ENCODE measurements at places on chromosomes 7 and 10.

GRCh38 chr7:65379318-65379717 is 5.7 kb downstream of the ZNF92 start:
- DNase-seq, result no peak

- no peak for DNase-seq
These were observed 75.3 kb downstream of the INPP5A start for GRCh38 chr10:132612571-132613504.

GRCh38 chr10:87659571-87660483 is at the start of gene PAPSS2:
PAPSS2 (plus strand) TSS chr10:87659878; CDS start chr10:87659982, 104 bp downstream.
- no peak for DNase-seq

- no peak for DNase-seq
These were observed 425.2 kb upstream of the VSTM2A start for GRCh38 chr7:54116956-54117355.

GRCh38 chr10:71068861-71069271 is 143.5 kb upstream of the UNC5B start:
- DNase-seq, result no peak

DNA sequence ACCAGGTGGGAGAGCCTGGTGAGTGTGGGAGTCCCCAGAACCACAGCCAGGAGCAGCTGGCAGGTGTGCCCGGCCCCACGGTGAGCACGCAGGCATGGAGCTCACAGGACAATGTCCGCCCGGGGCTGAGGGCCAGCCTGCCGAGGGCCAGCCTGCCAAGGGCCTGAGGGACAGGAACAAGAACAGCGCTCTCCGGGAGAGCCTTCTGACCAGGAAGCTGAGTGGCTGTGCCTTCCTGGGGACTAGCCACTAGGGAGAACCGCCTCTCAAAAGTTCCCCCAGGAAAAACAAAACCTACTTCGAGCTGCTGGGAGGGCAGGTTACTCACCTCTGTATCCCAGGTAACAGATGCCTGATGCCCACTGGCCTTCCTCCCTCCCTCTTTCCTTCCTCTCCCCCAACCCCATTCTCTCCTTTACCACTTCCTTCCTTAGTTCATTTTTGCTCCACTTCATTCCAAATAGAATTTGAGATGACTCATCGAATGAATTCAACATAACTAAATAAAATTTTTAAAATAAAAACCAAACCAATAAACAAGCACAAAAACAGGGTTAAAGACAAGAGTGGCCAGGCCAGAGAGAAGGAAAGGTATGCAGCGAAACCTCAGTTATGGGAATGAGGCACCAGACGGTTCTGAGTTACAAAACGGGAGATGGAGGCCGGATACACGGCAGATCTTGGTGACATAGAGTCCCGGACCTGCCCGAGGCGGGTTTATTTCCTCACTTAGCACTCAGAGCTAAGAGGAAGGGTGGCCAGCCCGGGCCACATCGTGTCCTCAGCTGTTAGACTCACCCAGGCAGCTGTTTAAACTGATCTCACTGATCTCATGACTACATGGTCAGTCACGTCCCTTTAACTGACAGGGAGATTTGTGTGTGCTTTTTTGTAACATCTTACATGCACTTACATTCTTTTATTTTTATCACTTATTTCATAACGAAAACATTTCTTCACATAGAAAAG is 128.5 kb downstream of the TNS3 start:
- no peak for DNase-seq

DNA sequence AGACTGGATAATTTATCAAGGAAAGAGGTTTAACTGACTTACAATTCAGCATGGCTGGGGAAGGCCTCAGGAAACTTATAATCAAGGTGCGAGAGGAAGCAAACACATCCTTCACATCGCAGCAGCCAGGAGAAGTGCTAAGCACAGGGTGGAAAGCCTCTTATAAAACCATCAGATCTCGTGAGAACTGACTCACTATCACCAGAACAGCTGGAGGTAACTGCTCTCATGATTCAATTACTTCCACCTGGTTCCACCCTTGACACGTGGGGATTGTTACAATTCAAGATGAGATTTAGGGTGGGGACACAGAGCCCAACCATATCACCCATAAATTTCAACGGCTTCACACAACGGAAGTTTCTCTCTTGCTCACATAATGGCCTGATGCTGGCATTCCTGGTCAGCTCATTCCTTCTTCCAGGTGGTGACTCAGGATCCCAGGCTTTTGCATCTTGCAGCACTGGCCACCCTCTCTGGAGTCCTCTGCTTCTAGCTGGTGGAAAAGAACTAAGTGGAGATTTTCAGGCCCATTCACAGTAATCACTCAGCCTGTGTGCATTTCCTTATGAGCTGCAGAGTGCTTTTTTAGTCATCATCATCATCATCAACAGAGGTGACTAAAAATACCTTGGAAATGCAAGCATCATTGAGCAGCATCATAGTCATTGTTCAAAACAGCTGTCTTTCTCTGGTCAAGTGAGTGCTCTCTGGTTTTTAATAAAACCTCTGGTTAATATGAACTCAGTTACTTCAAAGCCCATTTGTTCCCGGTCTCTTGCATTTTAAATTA is 308.1 kb downstream of the SFMBT2 start:
- DNase-seq, result no peak

DNA sequence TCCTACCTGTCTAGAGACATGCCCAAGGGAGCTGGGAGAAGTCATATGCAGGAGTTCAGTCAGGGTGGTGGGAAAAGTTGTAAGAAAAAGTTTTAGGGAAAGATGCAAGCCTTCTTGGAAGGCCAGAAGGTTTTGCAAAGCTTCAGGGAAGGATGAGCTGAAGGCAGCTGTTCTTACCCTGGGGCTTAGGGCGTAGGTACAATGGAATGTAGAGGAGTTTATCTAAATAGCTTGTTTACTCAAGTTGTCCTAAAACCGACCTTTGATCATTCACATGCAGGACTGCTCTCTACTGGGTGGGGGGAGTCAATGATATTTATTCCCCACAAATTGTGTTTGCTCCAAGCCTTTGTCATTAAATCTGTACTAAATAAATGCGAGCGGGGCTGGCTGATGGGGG is 277.0 kb downstream of the CRPPA start:
- no peak for DNase-seq

DNA sequence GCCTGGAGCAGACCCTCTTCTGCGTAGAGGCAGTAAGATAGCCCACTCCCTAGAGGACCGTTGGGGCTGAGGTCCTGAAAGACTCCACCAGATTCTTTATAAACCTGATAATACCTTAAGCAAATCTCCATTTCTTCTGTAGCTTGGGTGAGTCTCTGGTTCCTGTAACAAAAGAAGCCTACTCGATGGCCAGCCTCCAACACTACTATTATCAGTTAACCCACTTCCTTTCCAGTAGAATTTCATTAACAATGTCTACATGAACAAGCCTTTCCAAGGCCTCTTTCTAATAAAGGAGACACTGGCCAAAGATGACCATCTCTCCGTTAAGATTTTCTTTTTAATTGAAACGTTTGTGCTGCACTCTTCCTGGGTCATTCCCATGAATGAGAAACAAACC is 201.7 kb upstream of the KCTD7 start:
- no peak for DNase-seq

- DNase-seq, result no peak
These were observed 435.6 kb upstream of the C7orf33 start for GRCh38 chr7:148155000-148155399.

DNA sequence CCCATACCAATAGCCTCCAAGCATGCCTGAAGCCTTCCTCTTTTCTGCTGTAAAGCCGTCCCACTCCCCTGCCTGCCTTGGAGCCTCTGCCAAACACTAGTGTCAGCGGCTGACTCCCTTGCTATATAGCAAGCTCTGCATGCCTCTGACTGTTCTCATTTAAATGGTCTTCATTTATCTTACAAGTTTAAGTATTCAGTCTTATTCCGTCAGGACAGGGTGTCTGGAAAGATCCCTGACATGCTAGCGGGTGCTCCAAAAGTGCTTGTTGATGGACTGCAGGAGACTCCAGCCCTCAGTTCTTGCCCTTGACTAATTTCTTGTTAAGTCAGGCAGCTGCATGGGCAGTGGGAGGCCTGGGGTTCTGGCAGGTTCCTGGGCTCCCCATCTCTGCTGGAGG is 298.7 kb downstream of the GFRA1 start:
- no peak for DNase-seq

GRCh38 chr10:121313119-121313875 is 284.9 kb downstream of the FGFR2 start:
- DNase-seq, result no peak

DNA sequence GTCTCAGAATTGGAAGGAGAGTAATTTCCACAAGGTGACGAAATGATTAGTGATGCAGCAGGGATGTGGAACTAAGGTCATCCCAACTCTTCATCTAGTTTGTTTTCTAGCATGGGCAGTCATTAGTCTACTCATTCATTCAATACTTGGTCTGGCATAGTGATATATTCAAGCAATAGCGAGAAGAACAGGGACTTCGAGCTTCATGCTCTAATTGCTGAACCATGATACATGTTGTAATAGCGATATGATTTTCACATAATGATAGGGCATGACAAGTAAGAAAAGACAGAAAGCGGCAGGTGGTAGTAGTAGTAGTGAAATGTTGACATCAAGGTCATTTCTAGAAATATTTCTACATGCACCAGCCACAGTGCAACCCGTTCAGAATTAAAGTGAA is 652.1 kb downstream of the PHTF2 start:
- no peak for DNase-seq

DNA sequence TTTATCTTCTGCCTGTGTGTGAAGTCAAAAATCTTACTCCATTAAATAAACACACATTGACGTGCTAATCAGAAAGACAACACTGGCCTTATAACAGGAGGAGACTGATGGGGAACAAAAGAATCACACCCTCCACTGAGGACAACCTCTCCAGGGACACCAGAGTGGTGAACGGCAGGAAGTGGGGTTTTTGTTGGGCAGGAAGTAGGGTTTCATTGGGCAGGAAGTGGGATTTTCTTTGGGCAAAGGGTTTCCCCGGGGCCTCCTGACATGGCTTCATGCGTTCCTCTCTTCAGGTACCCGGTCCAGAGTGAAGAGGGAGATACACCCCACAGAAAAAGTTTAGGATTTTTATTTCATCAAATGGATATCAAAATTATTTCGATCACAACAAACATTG is 30.6 kb downstream of the ADARB2 start:
- no peak for DNase-seq

GRCh38 chr10:95295031-95295755 is 4.4 kb upstream of the PDLIM1 start:
- no peak for DNase-seq

- DNase-seq, result no peak
These were observed 12.9 kb upstream of the GRID2IP start for GRCh38 chr7:6563936-6564770.

GRCh38 chr10:35778306-35778705 is 136.2 kb upstream of the FZD8 start:
- no peak for DNase-seq

DNA sequence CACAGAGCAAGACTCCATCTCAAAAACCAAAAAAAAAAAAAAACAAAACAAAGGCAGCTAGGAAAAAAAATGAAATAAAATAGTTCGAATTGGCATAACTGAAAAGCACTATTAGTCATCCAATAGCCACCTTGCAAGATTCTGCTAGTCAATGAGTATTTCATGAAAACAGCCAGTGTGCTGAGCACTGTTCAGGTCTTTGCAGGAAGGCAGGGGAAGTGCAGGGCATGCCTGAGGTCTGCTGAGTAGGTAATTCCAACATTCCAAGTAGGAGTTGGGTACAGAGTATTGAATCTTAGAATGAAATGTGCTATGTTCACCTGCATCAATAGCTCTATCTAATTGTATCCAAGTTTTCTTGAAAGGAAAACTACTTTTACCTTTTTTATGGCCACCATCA is 22.9 kb downstream of the ABRAXAS2 start:
- no peak for DNase-seq

DNA sequence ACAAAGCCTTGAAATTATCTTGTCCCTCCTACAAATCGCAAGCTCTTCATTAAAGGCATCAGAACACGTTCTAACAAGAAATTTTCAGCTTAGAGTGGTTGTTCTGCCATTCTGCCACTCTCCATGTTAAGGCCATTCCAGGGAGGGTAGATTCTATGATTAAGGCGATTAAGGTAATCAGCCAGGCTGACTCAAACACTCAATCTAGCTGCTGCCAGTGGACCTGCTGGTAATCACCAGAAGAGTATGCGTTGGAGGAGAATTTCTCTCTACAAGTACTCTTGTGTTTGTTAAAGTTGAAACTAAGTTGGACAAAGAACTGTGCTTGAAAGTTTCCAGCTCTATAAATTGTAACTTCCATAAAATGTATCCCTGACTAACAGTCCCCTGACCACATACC is 149.2 kb upstream of the COL1A2 start:
- DNase-seq, result no peak

- DNase-seq, result peak; percentile 0
These were observed 214.4 kb upstream of the KIAA1217 start for GRCh38 chr10:23994459-23995046.

DNA sequence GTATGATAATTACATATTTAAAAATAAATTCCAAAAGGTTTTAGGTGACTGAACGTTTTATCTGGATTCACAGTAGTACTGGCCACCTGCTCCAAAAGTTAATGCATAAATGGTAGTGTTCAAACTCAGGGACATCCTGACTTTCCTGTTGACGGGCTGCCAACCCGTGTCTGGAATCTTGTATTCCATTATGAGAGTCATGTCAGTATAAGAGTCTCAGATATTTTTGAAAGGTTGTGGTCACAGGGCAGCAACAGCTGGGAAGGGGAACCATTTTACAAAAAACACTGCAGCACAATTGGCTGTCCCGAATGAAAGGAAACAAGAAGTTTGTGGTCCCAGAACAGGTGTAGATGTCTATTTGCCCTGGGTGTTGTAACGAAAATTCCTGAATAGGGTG is 2.8 kb downstream of the TDRD1 start:
- DNase-seq, result no peak

GRCh38 chr10:111873621-111874135 is 309.9 kb downstream of the GPAM start:
- DNase-seq, result no peak

DNA sequence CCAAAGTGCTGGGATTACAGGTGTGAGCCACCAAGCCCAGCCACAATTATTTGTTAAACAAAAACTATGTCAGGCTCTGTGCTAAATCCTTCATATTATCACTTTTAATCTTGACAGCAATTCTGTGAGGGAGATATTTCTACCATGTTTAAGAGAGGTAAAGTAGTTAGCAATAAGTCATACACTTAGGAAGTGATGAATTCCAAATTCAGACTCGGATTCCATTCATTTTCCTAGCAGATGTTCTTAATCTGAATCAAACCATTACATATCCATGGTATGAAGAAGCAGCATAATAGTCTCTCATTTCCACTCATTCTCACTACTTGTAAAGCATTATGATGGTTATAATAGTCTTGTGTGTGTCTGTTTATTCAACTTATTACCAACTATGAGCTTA is 2.9 kb upstream of the CD36 start:
- no peak for DNase-seq

DNA sequence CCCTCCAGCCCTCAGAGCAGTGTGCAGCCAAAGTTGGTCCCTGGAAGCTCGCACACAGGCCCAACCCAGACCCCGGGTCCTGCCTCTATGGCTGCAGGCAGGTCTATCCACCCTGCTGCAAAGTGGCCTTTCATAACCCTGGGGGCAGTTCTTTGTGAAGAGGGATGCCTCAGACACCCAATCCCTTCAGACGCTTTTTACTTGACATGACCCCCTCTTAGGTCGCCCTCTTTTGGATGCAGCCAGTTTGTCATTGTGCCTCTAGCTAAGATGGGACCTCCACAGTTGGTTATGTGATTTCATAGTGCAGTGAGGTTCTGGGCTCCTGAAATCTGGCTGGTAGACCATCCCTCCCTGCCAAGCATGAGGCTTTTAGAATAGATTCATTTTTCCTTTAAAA is 27.3 kb downstream of the SMKR1 start:
- DNase-seq, result no peak
